NCI-H748 treated with DMSO at 0.1 percent for 48 hours (cell line): ENCODE measurements at places on chromosomes 2 and 18.
A peak's percentile ranks its signal among the peaks of the same experiment; 100 is the strongest.

GRCh38 chr18:13269013-13269280 is 50.4 kb downstream of the LDLRAD4 start:
- no peak for DNase-seq

DNA sequence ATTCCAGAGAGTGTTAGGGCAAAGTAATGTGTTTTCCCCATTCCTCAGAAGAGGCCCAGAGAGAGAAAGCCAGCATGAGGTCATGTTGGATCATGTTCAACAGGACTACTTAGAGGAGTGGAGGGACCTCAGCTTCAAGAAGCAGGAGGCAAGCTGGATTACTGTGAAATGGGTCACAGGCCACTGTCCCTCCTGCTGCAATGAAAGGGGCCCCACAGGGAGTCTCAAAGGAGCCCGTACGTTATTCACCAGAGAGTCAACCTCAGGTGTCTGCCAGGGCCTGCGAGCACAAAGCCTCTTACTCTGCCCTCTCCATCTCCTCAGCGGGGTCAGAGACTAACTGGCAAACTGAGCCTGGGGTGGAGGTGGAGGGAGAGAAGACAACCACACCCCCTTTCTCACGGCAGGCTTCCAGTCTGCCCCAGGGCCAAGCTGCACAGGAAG is 27.2 kb upstream of the ACYP2 start:
- no peak for DNase-seq

DNA sequence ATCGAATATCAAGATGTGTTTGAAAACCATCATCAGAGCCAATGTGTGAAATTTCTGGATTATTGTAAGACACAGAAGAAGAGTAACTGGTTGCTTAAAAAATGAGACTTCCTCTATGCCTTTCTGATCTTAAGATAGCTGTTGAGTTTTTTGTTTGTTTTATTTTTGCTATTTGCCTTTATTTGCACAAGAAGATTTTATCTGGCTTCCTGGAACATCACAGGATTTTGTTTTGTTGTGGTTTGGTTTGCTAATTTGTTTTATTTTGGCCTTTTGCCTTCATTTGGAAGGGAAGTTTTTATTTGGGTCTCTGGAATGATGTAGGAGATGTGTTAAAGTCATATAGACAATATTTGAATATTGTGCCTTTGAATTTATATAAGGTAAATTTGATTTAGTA is 3.9 kb upstream of the CYTIP start:
- no peak for DNase-seq

GRCh38 chr2:36343606-36344005 is 12.0 kb upstream of the CRIM1 start:
- no peak for DNase-seq

- DNase-seq: no peak
Measured at GRCh38 chr18:58239879-58240278, 195.9 kb downstream of the NEDD4L start.

- no peak for DNase-seq
Measured at GRCh38 chr2:209145941-209146681, 277.7 kb upstream of the MAP2 start.

GRCh38 chr2:199704358-199705238 is 146.4 kb downstream of the FTCDNL1 start:
- DNase-seq: peak; percentile 59
